ENCODE measurements at places on chromosomes 1 and 21.

DNA sequence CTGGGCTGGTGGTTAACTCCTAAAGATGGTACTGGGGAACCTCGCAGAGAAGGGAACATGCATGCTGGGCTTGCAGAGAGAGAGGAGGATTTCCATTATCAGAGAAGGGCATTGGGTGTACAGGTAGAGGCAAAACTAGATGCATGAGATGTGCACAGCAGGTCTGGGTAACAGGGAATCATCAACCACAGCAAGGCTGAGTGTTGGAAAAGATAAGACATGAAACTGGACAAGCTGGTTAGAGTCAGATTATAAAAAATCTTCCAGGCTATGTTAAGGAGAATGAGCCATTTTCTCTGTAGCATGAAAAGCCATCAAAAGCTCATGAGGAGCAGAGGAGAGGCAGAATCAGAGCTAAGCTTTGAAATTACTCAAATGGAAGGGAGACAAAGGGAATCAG is 147.8 kb downstream of the VAV3 start:
- no peak for DNase-seq

DNA sequence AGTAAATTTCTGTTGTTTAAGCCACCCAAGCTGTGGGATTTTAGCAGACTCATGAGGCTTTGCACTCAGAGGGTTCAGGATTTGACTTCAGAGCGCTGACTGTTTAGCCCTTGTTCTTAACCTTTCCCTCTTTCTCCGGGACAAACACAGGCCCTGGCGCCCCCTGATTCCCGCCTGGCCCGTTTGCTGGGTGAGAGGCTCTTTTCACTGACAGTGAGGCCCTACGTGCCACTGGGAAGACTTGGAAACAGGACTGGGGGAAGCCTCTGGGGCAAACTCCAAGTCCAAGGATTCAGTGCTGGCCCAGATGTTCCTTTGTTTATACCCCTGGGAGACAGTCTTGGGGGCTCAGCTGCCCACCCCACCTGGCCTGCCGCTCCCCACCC is 11.7 kb upstream of the TRIM63 start:
- DNase-seq = no peak

- no peak for DNase-seq
Measured at GRCh38 chr1:30668024-30668423, 55.4 kb downstream of the MATN1 start.

DNA sequence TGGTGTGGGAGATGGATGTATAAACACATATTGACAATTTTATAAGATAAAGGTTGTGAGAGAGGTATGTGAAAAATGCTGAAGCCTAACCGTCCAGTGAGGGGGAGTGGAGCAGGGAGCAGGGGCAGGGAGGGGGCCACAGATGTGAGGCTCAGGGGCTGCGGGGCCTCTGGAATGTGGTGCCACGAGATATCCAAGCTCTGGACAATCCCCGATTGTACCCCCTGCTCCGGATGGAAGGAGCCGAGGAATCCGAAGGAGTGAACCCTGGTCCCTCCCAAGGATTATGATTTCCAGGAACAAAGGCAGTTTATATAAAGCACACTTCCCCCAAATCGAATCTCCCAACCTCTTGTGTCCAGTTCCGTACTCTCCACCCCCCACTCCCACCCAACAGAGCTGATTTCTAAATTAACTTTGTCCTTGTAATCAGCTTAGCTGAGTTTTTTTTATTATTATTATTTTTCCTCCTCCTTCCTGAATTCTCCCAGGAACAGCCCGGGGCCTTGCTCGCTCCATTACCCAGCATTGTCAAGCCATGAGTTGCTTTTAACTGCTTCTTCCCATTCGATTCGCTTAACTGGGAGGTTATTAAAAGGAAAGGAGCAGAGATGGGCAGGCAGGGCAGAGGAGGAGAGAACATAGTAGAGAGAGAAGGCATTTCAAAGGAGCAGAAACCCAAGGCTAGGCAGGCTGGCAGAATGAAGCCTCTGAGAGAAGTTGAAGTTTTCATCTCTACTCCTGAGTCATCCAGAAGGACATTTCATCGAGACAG is 9.4 kb downstream of the KIRREL1 start:
- no peak for DNase-seq

- DNase-seq = peak; percentile 67
Measured at GRCh38 chr1:38006008-38006828, 904 bp upstream of the FHL3 start.

GRCh38 chr1:116911188-116911553 is 1.5 kb downstream of the PTGFRN start:
- DNase-seq = no peak

DNA sequence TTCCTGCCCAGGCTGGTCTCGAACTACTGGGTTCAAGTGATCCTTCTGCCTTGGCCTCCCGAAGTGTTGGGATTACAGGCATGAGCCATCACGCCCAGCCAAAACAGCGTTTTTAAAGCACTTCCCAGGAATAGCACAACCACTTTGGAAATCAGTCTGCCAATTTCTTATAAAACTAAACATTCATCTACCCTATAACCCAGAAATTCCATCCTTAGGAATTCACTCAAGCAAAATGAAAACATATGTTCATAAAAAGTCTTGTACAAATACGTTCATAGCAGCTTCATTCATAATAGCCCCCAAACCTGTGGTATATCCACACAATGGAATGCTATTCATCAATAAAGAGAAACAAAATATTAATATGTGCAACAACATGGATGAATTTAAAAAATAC is 36.1 kb downstream of the PHC2 start:
- peak; percentile 32 for DNase-seq

DNA sequence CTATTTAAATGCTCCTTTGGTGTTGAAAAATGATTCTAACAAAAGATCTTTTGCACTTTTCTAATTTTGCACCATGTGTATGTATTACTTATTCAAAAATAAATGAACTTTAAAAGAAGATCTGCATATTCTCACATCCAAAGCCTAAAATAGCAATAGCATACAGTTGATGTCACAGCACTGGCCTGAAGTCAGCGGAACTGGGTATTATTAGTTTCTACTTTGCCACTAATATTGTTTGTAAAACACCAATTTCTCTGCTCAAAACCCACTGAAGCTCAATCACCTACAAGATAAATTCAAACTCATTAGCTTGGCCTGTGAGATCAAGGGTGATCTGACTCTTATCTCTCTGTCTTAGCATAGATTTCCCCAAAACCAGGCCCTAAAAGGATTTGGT is 34.5 kb upstream of the BCAR3 start:
- DNase-seq = no peak

GRCh38 chr1:117146575-117147340 is 25.2 kb upstream of the TRIM45 start:
- peak; percentile 89 for DNase-seq

DNA sequence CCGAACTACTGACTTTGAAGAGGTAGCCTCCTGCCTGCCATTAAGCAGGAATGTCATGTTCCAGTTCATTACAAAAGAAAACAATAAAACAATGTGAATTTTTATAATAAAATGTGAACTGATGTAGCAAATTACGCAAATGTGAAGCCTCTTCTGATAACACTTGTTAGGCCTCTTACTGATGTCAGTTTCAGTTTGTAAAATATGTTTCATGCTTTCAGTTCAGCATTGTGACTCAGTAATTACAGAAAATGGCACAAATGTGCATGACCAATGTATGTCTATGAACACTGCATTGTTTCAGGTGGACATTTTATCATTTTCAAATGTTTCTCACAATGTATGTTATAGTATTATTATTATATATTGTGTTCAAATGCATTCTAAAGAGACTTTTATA is 159.8 kb upstream of the SGIP1 start:
- DNase-seq = no peak

GRCh38 chr1:59404796-59405195 is 107.9 kb downstream of the FGGY start:
- DNase-seq = no peak

DNA sequence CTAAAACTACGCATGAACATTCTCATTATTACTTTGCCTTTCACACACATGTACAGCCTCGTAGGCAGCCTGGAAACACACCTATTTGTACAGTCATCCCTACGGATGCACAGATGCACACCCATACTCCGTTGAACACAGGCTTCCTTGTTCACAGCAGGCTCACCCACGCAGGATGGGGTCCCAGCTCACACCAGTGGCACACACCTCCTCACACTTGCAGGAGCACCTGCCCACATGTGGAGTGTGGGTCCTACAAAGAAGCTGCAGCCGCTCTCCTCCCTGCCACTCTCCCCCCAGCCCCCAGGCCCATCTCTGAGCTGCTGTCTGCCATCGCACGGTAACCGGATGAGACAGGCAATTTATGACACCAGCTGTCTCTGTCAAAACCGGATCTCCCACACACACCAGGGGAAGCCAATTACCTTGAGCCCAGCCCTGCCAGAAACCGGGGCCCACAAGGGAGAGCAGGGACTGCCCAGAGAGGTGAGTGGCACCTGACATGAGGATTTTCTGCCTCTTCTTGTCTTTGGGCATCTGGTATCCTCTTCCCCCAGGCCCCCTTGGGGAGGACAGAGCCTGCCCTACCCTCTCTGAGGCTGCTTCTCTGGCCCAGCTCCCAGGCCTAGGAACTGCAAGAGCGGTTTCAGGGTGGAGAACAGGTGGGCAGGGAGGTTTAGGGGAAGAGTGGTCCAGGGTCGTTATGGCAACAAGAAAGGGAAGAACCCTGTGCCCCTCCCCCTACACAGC is 175.4 kb downstream of the IGSF21 start:
- DNase-seq = no peak

GRCh38 chr1:75265792-75266191 is 131.6 kb downstream of the LHX8 start:
- DNase-seq = peak; percentile 16

DNA sequence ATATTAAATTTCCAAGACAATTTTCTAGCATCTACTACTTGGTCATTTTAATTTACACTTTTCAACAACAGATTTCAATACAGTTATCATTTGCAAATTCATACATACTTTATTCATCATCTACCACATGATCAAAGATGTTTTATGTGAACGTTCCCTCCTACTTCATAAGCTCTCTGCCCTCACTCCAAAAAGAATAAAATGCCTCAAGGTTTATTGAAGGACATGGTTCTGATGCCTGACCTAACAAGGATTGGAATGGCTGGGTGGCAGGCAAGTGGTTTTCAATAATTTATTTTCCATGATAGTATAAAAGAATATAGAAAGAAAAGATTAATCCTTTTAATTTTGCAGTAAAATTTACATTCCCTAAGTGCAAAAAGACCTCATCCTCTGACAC is 5.4 kb downstream of the CDKN2C start:
- DNase-seq = no peak

- no peak for DNase-seq
Measured at GRCh38 chr1:11970441-11971185, 9.6 kb upstream of the MFN2 start.

GRCh38 chr1:43822040-43822690 is 111.4 kb upstream of the ARTN start:
- peak; percentile 29 for DNase-seq

DNA sequence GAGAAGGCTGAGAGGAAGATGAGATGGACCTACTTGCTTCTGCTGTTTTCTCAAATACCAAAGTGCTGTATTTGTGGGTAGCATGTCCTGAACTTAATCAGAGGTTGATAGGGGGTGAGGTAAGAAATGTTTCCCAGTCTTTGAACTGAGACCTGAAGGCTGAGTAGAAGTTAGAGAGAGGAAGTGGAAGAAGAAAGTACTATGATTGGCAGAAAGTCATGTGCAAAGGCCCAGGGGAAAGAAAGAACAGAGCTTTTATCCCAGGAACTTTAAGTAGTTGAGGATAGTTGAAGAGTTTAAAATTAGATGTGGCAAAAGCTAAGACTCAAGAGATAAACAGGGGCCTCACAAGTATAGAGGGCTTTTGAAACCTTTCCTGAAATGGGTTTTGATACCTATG is 15.5 kb upstream of the LIN9 start:
- DNase-seq = no peak

DNA sequence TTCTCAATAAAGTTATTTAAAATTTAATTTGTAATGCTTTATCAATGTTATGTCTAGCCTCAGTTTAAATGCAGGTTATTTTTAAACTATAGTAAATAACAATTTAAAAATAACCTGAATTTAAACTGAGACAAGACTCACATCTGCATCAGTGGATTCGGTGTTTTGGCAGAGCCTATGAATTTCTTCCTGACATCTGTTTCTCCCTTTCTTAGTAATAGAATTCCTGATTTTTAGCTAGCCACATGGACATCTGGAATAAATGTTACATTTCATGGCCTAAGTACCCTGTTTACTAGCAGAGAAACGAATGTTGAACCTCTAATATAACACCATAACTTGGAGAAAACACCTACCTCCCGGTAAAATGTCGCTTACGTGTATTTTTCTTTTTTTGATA is 1141.6 kb upstream of the ADGRL2 start:
- DNase-seq = peak; percentile 20

- peak; percentile 22 for DNase-seq
Measured at GRCh38 chr1:37794372-37795339, 1.0 kb downstream of the MANEAL start.

- DNase-seq = no peak
Measured at GRCh38 chr1:37752213-37752582, 12.7 kb downstream of the EPHA10 start.

- DNase-seq = no peak
Measured at GRCh38 chr1:205583461-205584130, 48.2 kb downstream of the ELK4 start.

DNA sequence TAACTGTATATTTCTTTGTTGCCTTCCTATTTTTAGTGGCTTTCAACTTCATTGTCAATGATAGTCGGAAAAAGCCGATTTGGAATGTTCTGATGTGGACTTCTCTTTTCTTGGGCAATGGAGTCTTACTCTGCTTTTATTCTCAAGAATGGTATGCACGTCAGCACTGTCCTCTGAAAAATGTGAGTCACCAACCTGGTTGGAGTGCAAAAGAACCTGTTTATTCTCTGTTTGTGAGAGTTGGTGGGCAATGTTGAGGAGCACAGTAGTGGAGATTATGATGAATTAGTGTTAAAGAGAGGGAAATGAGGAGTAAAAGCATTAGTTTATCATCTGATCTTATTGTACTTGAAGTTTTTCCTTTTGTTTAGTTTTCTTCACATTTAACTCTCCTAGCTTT is 14.5 kb upstream of the AXDND1 start:
- no peak for DNase-seq

- no peak for DNase-seq
Measured at GRCh38 chr1:56533197-56533596, 46.2 kb downstream of the PLPP3 start.

Data from muscle of back (tissue), 13 donors.